ENCODE measurements at places on chromosomes 7 and 10.

DNA sequence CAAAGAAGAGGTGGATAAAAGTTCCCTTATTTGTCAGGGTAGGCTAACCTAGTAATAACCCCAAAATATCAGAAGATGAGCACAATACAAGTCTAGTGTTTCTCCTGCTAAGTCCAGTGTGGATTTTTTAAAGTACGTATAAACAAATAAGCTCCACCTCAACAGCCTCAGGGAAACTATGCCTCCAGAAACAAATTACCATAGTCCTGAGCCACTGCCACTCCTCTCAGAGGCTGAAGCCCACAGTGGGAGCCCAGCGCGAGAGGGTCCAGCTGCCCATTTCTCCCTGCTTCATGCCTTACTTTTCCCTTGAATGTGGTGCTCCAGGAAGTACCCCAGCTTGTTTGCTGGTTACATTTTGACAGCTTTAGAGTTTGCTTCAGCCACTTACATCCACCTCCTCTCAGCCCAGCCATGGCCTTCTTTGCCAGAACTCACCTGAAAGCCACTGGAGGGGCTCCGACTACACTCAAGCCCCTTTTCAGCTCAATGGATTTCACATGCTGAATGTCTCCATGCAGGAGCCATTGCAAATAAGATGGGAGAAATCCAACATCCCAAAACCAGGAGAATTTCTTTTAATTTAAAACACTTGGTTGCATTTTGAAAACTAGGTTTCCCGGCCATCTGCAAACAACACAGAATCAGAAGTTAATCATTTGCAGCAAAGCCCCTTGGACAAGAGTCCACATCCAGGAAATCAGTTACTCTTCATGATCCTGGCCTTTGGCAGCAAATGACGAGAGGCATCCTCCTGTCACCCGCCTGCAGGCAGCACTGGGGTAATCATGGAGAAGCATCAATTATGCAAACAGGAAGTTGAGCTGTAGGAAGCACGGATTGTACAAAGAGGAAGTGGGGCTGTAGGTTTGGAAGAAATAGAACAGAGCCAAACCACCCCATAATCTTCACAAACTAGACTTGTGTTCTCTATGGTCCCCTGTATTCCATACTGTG, 138.1 kb downstream of the HERPUD2 start:
- DNase-seq: no peak

- DNase-seq: no peak
Observed at GRCh38 chr7:28654110-28654509, 241.8 kb downstream of the CREB5 start.

DNA sequence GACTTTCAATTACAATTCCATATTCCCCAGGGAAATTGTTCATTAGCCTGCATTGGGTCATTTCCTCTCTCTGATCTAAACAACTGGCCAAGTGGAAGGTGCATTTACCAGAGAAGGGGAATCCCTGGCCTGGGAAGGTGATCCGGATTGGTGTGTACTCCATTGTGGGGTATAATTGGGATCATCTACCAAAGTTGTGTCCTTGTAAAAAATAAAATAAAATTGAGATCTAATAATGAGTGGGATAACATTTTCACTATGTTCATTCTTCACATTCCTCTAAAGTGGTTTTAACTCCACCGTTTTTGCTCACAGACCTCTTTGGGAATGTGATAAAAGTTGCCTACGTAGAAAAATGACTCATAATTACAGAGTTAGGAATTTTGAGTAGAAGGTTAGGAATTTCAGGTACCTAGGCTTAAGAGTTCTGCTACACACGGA, 22.8 kb downstream of the ARL5B start:
- no peak for DNase-seq

DNA sequence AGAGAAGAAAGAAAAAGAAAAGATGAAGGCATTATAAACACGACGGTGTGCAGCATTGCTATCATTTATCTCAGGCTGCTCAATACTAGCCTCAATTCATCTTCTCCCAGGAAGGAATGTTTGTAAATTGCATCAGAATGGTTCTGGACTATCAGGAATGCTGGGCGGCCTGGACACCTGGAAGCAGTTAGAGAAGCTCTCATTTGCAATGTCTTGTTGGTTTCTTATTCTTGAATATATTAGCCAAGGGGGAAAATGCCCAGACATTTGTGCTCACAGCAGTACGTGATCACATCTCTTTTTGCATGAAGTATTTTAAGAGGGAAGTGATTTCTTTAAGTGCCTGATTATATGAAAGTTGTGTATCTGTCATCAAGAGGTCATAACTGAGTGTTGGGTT, 85.6 kb upstream of the IMMP2L start:
- DNase-seq: no peak

DNA sequence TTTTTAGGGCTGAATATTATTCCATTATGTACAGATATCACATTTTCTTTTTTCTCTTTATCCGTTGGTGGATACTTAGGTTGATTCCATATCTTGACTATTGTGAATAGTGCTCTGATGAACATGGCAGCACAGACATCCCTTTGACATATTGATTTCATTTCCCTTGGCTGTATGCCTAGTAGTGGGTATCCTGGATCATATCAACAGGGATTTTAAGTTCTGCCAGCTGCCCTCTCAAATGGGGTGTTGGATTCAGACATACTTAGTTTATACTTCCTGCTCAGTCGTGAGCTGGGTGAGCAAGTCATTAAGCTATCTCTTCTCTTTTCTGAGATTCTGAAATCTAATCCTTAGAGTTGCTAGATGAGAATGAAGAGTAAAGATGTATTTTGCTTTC, 139.6 kb upstream of the SORCS3 start:
- no peak for DNase-seq

- no peak for DNase-seq
Observed at GRCh38 chr7:84583331-84583730, 388.7 kb upstream of the SEMA3A start.

GRCh38 chr7:95199779-95200558, 124.4 kb downstream of the PON1 start:
- peak; percentile 90 for DNase-seq

Data from NCI-H1417 (cell line).